ENCODE measurements at places on chromosomes 7 and 10.

GRCh38 chr10:12822893-12823170 is 178.7 kb downstream of the CCDC3 start:
- DNase-seq: no peak

DNA sequence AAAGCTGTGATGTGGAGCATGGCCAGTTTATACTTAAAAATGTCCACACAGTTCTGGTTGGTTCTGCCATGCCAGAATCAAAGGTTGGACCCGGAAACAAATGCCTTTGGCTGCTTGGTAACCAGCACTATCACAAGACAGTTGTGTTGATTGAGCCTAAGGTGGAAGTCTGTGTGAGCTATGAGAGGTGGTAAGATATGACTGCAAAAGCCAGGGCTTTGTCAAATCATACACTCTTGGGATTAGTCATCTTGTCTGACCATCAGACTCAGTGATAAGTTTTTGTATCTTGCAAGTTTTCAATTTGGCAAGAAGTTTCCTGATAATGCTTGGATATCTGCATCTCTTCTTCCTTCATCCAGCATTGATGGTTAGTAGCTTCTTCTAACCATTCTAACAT is 35.5 kb downstream of the GPR141 start:
- no peak for DNase-seq

GRCh38 chr10:3067859-3068179 is 471 bp downstream of the PFKP start:
- DNase-seq: no peak

GRCh38 chr7:141722529-141722928 is 14.4 kb downstream of the WEE2 start:
- DNase-seq: no peak

- peak; percentile 47 for DNase-seq
These were observed 23.4 kb upstream of the MGAM2 start for GRCh38 chr7:142088022-142088714.

- DNase-seq: no peak
These were observed 812 bp upstream of the IDE start for GRCh38 chr10:92574548-92575261.

DNA sequence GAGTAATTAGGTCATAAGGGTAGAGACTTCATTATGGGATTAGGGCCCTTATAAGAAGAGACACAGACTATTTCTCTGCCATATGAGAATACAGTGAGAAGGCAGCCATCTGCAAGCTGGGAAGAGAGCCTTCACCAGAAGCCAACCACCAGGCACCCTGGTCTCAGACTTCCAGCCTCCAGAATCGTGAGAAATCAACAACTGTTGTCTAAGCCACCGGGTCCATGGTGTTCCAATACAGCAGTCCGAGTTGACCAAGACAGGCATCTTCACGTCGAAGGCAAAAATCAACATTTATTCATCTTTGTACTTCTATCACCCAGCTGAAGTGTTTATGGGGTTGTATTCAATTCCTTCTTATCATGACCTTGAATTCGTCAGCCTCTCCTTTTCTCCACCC is 5.3 kb downstream of the TUBAL3 start:
- DNase-seq: no peak

- no peak for DNase-seq
These were observed 7.7 kb upstream of the TMEM26 start for GRCh38 chr10:61460835-61461234.

Data from occipital lobe (tissue), 3 donors.